ENCODE measurements at places on chromosomes 4 and X. TPM values are rescaled to one million over a fixed set of nuclear protein-coding genes. Genes with fewer than 3 reads are reported as not detected.

The MAGEB17 gene
- 0.22 TPM for polyA plus RNA-seq

DNA sequence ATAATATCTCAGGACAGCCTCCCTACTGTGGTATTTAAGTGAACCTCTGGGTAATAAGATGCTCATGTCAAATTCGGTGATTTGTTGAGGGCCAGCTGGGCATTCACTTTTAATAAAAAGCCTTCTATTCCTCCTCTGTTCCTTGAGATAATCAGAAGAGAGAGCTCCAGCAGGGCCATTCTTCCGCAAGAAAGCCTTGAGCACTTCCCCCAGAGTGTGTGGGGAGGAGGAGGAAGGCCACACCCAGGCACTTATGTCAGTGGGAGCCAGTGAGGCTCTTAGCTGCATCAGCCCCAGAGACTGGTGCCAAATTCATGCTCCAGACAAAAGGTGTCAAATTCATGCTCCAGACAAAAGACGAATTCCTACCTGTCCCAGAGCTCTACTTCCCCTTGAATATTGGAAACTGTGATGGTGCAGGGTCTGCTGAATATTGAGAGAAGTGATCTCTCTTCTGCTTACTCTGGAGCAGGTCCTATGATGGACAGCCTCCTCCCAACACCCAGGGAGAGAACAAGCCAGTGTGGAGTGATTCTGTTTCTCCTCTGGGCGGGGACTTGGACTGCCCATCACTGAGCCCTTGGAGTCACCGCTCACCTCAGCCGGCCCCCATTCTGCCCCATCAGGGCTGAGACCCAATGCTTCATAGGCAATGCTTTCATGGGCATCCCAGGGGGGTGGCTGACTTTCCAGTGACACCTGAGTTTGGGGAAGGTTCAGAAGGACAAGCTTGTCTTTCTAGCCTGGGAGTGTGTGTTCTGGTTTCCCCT lies 68.1 kb downstream of the FHDC1 start:
- no peak for DNase-seq

- DNase-seq: no peak
Measured at GRCh38 chr4:22672519-22672918, 20.2 kb upstream of the GBA3 start.

DNA sequence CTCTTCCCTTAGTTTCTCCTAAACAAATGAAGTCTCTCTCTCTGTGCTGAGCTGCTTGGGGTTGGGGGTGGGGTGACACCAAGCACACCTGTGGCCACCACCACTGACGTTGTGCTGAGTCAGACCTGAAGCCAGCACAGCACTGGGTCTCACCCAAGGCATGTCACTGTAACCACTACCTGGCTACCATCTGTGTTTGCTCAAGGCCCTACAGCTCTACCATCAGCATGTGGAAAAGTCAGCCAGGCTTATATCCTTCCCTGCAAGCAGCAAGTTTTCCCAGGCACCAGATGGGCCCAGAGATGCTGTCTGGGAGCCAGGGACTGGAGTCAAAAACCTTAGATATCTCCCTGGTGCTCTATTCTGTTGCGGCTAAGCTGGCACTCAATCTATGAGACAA lies 6.9 kb downstream of the CXCL10 start:
- DNase-seq: no peak

GRCh38 chrX:79035421-79035820 lies 90.2 kb downstream of the P2RY10 start:
- no peak for DNase-seq

- DNase-seq: no peak
Measured at GRCh38 chr4:162457071-162457865, 293.5 kb upstream of the FSTL5 start.

DNA sequence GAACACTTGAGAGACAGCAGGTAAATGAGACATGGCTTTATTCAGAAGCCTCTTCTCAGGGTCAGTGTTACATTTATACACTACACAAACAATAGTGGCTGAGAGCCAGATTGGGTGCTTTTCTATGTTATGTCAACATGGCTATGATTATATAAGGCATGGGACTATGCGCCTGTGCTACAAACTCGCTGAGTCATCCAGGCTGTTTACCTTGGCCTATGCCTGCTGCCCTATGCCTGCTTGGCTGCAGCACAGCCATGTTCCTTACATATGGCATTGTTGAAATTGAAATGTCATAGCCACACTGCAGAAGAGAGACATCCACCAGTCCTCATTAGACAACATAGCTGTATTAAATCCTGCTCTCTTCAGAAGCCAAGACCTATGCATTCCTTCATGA lies 236.3 kb upstream of the NWD2 start:
- DNase-seq: no peak

The EFHC2 gene
- polyA plus RNA-seq: 9.0 TPM

The SYNPO2 gene
- polyA plus RNA-seq: 14.3 TPM

DNA sequence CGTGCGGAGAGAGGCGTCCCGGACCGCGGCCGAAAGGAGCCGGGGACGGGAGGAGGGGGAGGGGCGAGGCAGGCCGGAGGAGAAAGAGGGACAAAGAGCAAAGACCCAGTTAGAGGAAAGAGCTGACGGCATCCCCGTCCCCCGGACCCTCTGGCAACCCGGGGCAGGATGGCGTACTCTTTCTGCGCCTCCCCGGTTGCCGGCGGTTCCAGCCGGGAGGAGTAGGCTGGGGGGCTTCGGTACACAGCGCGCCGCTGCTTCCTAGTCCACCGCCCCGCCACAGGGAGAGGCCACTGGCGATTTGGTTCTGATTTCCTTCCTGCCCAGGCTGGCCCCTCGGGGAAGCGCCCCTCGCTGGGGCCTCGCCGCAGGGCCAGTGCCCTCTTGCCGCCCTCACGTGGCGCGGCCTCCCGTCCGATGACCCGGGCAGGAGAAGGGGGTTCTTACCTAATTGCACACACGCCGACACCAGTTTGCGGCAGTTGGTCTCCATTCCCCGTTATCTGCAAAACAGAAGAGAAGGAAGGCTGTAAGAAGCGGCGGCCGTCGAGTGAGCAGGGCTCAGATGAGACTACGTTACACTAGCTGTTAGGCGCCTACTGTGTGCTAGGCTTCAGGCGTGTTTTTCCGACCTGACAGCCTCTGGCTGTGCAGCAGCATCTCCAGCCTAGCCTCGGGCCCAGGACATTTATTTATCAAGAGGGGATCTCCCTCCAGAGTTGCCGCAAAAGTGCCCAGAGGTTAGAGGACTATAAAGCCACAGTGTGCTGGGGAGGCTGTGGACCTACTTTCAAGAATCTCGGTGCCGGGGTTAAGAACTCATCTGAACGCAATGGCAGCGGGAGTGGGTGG lies 9.9 kb upstream of the PITX2 start:
- no peak for DNase-seq
